Upper lobe of left lung (tissue), 6 donors: ENCODE measurements at places on chromosomes 5 and 9. TPM values are rescaled to one million over a fixed set of nuclear protein-coding genes. Genes with fewer than 3 reads are reported as not detected.

DNA sequence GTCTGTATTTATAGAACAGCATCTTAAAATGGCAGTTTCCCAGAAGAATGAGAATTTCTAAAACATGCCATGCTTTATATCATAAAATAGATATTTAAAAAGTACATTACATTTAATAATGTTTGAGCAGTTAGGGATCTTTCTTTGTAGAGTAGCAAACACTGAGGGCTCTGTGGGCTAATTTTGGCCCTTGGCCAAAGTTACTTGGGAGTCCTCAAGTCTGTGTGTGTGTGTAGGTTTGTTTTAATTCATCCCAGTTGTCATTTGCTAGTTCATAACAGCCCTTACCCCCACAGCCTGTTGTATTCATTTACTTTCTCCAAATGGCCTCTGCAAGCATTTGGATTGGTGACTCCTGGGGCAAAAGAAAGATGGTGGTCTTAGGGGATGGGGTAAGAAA, 576.4 kb upstream of the SGCD start:
- no peaks in the 10 kb centered on the region for H3K36me3 ChIP-seq
- no peak overlapping the region for H3K27ac ChIP-seq
- H3K4me1 ChIP-seq, result no peaks in the 10 kb centered on the region
- no peak overlapping the region for H3K4me3 ChIP-seq

AIF1L gene
- 9.2 TPM for total RNA-seq

PALM2AKAP2 gene
- total RNA-seq, result 9.9 TPM

- H3K27ac ChIP-seq, result no peak overlapping the region
- H3K4me1 ChIP-seq, result peaks cover 5% of the 10 kb centered on the region
- DNase-seq, result no peak
- no peaks in the 10 kb centered on the region for H3K36me3 ChIP-seq
- H3K27me3 ChIP-seq, result no peaks in the 10 kb centered on the region
- H3K4me3 ChIP-seq, result no peak overlapping the region
Observed at GRCh38 chr9:131348631-131349521, 45.0 kb upstream of the PRRC2B start.

DNA sequence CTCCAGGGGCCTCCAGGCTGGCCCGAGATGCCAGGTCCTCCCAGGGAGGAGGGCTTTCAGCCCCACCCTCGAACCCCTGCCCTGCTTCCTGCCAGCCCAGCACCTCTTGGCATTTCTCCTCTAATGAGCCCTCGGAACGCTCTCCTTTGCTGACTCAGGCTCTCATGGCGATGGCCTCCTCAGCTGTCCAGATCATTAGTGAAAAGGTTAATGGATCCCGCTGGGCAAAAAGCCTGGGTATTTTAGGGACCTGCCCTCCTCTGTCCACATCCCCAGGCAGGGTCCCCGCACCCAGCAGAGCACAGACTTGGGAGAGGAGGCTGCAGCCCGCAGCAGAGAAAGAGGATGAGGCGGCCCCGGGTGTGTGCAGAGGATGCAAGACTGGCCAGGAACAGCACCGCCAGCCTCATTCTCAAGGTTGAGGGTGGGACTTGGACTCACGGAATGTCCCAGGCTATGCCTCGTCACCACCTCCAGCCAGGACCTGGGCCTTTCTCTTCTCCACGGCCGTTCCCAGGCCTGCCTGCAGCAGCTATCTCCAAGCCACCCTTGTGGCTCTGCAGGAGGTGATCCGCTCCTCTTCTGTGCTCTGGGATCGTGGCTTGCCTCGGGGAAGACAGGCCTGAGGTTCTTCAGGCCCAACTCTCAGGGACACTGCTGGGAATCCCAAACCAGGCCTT, 23.0 kb upstream of the ADAMTS2 start:
- no peak for DNase-seq
- no peak overlapping the region for H3K4me3 ChIP-seq
- H3K27me3 ChIP-seq, result no peaks in the 10 kb centered on the region
- H3K27ac ChIP-seq, result no peak overlapping the region
- H3K36me3 ChIP-seq, result no peaks in the 10 kb centered on the region

IL33 gene
- total RNA-seq, result 60.6 TPM

SLC12A2 gene
- total RNA-seq, result 35.4 TPM

SLC36A2 gene
- total RNA-seq, result not detected

VDAC1 gene
- 91.9 TPM for total RNA-seq

GRCh38 chr9:107316795-107317661, 33.9 kb downstream of the RAD23B start:
- H3K36me3 ChIP-seq, result peaks cover 21% of the 10 kb centered on the region
- peak overlapping the region; percentile 28 for H3K27ac ChIP-seq
- H3K4me1 ChIP-seq, result peaks cover 9% of the 10 kb centered on the region
- H3K4me3 ChIP-seq, result no peak overlapping the region
- DNase-seq, result no peak
